ENCODE measurements at places on chromosomes 2 and 18.

GRCh38 chr2:105607920-105608504 is 136.7 kb upstream of the NCK2 start:
- no peak for DNase-seq

GRCh38 chr2:214050731-214051130 is 360.1 kb upstream of the VWC2L start:
- DNase-seq: no peak

DNA sequence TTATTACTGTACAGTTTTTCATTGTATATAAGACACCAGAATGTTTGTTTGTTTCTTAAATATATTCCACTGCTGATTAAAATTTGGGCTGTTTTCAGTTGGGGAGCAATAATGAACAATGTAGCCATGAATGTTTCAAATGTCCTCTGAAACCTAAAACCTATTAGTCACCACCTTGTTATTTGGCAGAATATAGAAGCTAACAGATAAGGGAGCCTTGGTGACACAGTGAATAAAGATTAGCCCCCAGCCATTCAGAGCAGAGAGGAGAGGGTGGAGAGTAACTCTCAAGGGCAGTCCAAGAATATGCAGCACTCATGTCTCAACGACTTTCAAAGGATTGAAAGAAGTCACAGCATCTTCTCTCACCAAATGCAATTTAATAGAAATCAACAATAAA is 43.1 kb upstream of the ATP8B1 start:
- DNase-seq: no peak

DNA sequence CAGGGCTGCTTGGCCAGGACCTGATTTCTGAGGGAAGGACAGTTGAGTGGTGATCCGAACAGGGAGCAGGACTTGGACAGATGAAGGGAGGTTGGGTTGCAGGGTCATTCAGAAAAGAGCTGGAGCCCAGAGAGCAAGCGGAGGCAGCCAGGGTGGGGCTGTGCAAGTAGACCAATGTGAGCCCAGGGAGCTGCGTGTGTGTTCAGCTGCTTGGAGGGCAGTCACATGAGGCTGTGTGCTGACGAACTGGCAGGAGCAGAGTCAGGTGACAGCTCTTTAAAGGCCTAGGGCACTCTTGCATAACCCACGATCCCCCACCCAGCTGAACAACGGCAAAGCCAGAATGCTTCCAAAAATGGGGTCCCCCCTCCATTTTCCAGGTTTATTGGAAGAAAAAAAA is 4.6 kb upstream of the MLPH start:
- no peak for DNase-seq

- DNase-seq: no peak
These were observed 15.9 kb downstream of the LTBP1 start for GRCh38 chr2:32962690-32963089.

GRCh38 chr2:84995826-84996225 is 24.9 kb downstream of the KCMF1 start:
- DNase-seq: no peak

DNA sequence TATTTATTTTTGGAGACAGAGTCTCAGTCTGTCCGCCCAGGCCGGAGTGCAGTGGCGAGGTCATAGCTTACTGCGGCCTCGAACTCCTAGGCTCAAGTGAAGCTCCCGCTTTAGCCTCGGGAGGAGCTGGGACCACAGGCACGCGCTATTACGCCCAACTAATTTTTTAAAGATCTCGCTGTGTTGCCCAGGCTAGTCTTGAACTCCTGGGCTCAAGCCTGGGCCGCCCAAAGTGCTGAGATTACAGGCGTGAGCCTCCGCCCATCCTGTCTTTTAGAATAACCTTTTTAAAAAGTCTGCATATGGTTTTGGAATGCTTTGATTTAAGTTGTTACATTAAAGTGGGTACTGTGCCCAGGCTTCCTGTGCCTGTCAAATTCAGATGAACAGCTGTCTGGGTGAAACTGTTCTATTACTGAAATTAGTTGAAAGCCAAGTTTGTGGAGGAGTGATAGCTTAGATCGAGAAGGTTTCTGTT is 944 bp downstream of the RAB3GAP1 start:
- no peak for DNase-seq

DNA sequence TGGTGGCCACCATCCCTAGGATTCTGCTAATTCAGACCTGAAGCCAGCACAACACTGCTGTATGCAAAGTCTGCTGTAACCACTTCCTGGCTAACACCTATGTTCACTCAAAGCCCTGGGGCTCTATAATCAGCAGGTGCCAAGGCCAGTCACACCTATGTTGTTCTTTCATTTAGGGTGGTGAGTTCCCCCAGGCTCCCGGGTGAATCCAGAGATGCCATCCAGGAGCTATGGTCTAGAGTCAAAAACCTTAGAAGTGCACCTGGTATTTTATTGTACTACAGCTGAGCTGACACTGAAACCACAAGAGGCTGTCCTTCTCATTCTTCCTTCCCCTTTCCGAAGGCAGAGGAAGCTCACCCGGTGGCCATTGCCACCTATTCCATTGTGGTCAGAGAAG is 46.2 kb upstream of the CCDC141 start:
- no peak for DNase-seq

DNA sequence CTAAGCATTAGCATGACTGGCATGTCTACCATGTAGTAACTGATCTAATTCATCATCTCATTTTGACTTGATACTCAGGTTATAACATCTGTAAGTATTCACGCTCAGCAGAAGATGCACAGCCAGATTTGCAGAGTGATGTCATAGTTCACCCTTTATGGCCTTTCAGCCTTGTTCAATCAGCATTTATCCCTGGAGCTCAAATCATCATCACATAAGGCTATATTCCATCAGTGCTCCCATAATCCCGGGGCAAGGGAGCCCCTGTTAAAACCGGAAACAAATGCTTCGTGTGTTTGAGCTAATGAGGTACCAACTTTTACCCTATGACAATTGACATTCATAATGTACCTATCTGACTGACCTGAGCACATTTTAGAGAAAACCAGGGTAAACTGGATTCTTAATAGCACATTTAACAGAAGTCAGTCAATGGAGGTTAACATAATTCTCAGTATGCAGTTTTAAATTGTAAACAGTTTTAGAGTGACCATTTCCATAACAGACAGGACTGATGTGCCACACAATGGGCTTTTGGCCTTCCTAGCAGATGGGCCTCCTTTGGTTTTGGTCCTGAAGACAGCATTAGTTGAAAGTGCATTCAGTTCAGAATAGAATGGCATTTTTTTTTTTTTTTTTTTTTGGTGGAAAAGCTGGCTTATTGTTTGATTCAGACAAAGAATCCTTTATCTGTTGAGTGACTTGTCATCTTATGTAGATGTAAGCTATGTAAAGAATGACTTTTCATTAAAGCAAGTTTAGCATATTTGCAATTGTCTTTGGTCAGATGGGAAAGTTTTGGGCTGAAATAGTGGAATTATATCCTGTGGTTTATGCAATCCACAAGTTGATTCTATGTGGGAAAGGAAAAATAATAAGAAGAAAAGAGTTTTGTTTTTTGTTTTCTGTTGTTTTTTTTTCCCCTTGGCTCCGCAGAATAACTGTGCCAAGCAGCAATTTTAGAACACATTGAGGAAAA is 866.0 kb upstream of the ACVR2A start:
- DNase-seq: no peak

- no peak for DNase-seq
These were observed 562.1 kb downstream of the TMX3 start for GRCh38 chr18:68152770-68153169.

DNA sequence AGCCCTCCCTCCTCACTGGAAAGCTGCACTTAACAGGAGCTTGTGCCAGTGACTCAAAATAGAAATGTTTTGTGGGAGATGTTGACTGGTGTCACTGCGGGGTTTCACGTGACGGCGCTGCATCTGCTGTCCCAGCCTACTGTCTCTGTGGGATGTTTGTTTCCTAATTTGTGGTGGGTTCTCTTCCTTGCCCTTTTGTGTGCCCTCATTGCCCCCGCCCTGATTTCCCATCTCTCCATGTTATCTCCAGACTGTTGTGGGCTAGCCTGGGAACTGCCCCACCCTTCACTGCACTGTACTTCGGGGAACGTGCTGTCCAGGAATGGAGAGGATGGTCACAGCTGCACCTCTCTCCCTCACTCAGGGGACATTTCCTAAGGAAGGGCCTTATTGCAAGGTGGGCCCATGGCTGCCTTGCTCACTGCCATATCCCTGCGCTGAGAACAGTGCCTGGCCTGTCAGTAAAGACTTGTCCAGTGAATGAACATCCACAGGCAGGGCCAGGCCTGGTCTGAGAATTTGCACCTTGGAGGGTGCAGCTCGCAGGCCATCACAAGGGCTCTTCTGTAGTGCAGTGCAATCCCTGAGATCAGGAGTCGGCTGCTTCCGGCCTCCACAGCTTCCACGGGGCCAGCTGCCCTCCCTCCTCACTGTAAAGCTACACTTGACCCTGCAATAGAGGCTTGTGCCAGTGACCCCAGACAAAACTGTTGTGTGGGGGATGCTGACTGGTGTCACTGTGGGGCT is 18.1 kb downstream of the ZAP70 start:
- DNase-seq: no peak

DNA sequence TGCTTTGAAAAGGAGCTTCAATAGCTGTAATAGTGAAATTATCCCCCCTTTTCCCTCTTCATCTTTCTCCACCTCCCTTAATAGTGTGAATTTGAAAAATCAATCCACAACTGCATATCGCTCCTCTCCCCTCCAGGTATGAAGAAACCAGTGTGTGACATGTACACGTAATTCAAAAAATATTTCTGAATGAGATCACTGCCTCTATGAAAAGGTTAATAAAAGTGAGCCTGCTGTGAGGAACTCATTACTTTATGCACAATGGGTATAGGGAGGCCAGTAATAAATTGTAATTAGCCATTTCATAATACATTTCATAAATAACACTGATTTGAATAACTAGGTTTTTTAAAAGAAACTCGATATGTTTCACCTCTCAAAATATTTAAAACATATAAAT is 209.0 kb upstream of the KYNU start:
- no peak for DNase-seq

- no peak for DNase-seq
These were observed 21.3 kb downstream of the CYRIA start for GRCh38 chr2:16644221-16644925.

GRCh38 chr2:70941701-70942100 is 6.0 kb downstream of the ATP6V1B1 start:
- DNase-seq: no peak

- DNase-seq: no peak
These were observed 247.6 kb upstream of the TNP1 start for GRCh38 chr2:217107480-217107879.

- DNase-seq: no peak
These were observed 19.2 kb downstream of the PMS1 start for GRCh38 chr2:189803431-189803830.

DNA sequence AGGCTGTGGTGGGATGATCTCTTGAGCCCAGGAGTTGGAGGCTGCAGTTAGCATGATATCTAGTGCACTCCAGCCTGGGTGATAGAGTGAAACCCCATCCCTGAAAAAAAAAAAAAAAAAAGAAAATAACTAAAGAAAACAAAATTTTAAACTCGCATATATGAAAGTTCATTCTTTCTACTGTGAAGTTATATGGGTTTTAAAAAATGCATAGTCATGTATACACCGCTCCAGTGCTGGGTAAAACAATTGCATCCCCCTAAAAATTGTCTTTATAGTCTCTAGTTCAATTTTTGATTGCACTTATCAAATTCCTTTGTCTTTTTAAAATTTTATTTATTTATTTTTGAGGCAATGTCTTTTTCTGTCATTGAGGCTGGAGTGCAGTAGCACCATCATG is 65.0 kb upstream of the ACYP2 start:
- DNase-seq: no peak

DNA sequence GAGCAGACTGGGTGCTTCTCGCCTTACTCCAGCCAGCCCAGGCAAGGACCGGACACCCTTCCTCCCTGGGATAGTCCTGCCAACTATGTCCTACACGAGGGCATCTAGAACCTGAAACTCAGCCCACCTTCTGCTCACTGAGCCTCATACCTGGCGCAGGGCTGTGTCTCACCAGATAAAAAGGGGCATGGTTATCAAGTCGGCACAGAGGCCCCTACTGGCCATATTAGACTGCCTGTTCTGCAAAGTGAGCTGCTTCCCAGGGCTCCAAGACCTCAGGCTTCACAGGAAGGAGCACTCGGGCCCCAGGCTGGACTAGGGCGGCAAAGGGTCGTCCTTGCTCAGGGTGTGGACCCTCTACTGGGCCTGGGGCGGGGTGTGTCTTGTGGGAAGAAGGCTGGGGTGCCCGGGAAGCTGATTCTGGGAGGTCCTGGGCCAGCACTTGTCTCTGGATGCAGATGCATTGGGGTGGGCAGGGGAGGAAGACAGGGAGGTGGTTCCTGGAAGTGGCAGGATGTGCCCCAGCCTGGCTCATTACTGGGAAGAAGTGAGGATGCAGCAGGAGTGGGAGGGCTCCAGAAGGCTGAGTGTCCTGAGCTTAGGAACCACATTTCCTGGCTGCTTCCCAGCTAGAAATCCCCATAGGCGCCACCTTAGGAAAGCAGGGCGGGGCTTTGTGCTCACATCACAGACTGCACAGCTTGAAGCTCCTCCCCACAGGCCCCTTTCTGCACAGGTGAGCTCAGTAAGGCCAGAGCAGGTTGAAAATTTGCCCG is 19.6 kb downstream of the EHD3 start:
- no peak for DNase-seq

- no peak for DNase-seq
These were observed 35.4 kb downstream of the HJURP start for GRCh38 chr2:233818639-233819621.

- no peak for DNase-seq
These were observed 128.8 kb upstream of the TRIB2 start for GRCh38 chr2:12587729-12588522.
